ENCODE measurements at places on chromosomes 11 and 22.

GRCh38 chr11:84648471-84648870 lies 978.7 kb downstream of the DLG2 start:
- no peak for DNase-seq

- peak; percentile 65 for DNase-seq
Observed at GRCh38 chr11:67646535-67647336, 3.8 kb downstream of the ACY3 start.

DNA sequence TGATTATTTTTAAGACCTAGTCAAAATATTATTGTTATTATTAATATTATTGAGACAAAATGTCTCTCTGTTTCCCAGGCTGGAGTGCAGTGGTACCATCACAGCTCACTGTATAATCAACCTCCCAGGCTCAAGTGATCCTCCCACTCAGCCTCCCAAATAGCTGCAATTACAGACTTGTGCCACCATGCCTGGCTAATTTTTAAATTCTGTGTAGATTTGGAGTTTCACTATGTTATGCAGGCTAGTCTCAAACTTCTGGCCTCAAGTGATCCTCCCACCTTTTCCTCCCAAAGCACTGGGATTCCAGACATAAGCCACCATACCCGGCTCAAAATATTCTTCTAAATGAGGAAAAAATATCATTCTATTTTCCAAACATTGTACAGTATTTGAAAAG lies 37.0 kb downstream of the SLC36A4 start:
- no peak for DNase-seq

DNA sequence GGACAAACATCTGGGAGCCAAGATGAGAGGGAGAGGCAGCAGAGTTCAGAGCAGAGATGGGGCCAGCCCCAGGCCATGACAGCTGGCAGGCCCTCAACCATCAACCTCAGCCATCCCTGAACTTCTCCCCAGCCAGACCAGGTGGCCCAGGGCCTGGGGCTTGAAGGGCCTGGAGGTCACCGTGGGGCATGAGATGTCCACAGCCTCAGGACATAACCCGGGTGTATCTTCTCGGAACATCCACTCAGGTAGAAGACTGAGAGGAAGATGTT lies 12.4 kb upstream of the SLC39A13 start:
- DNase-seq: no peak

DNA sequence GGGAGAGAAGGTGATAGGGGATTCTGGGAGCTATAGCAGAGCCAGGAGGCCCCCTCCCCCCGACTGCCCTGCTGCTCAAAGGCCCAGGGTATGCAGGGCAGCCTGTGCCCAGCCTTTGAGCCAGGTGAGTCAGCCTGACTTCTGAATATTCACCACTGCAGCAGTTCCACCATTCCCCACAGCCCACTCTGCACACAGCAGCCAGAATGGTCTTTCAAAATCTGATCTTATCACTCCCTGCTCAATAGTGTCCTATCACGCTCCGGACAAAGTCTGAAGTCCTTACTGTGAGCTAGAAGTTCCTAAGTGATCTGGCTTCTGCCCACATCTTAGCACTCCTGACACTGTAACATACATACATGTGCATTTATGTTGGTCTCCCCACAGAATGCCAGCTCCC lies 111.7 kb downstream of the BUD13 start:
- DNase-seq: no peak
